Endothelial cell of umbilical vein (primary cell): ENCODE measurements at places on chromosomes 1 and 21.

DNA sequence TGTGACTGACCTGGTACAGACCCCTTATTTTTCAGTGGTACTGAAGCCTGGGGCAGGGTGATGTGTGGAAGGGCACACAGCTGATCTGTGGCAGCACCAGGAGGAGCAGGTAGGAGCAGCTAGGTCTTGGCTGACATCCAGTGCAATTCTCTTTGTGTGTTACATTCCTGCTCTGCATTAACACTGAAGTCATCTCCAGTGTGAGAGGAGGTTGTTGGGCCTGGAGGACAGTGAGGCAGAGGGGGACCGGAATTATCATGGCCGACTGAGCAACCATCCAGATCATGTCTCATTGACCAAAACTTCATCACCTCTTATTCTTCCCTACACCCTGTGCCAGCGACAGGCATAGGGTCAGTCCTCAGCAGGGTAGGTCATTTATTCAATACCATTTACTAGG lies 1.5 kb downstream of the SLAMF8 start:
- no peaks in the 10 kb centered on the region for H3K36me3 ChIP-seq
- H3K27me3 ChIP-seq: peaks cover 9% of the 10 kb centered on the region
- DNase-seq: no peak
- H3K27ac ChIP-seq: no peak overlapping the region
- no peaks in the 10 kb centered on the region for H3K4me1 ChIP-seq
- H3K4me3 ChIP-seq: no peak overlapping the region

GRCh38 chr1:228770779-228771223 lies 35.5 kb downstream of the RHOU start:
- no peaks in the 10 kb centered on the region for H3K27me3 ChIP-seq
- H3K4me3 ChIP-seq: no peak overlapping the region
- DNase-seq: no peak
- H3K36me3 ChIP-seq: no peaks in the 10 kb centered on the region

DNA sequence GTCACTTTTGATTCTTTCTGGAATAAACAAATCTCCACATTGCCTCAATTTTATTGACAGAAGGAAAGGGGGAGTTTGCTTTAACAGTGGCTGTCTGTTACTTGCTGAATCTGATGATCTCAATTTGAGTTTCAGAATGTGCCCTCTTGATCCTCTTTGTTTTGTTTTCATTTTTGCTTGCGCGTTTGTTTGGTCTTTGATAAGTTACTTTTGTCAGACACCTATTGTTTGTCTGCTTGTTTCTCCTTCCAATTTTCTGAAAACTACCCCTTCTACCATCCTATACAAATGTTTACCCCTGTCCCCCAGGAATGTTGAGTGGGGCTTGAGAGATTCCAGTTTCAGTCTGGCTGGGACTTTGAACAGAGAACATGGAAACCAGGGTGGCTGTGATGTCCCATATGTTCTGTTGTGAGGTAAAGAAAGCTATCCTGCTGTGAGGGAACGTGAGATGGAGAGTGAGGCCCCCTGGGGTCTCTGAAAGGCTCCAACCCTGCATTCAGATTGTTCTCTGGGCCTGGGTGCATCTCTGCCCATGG lies 11.8 kb upstream of the XCL2 start:
- no peak for DNase-seq
- H3K4me3 ChIP-seq: no peak overlapping the region
- no peak overlapping the region for H3K27ac ChIP-seq
- H3K36me3 ChIP-seq: no peaks in the 10 kb centered on the region

DNA sequence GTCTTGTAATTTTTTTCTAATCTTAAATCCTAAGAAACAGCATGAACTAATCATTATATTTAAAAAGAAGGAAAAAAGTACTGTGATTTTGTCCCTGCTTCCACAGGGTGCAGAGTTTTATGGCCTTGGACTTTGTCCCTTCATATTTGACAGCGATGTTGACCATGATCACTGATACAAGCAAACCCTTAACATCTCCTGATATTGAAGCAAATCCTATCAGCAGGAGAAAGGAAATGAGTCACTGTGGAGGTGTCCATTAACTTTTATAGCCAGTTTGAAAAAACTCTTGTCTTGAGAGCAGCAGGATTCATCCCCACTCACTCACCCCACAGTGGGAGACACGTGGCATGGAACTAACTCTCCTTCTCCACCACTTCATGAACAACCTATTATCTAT lies 5.1 kb upstream of the REG4 start:
- H3K36me3 ChIP-seq: no peaks in the 10 kb centered on the region
- no peak overlapping the region for H3K27ac ChIP-seq
- peaks cover 32% of the 10 kb centered on the region for H3K27me3 ChIP-seq
- H3K4me3 ChIP-seq: no peak overlapping the region
- DNase-seq: peak; percentile 3

- H3K4me3 ChIP-seq: no peak overlapping the region
- H3K27me3 ChIP-seq: no peaks in the 10 kb centered on the region
- H3K4me1 ChIP-seq: no peaks in the 10 kb centered on the region
- no peaks in the 10 kb centered on the region for H3K36me3 ChIP-seq
- DNase-seq: no peak
Measured at GRCh38 chr1:227939791-227940771, 7.7 kb downstream of the WNT9A start.

DNA sequence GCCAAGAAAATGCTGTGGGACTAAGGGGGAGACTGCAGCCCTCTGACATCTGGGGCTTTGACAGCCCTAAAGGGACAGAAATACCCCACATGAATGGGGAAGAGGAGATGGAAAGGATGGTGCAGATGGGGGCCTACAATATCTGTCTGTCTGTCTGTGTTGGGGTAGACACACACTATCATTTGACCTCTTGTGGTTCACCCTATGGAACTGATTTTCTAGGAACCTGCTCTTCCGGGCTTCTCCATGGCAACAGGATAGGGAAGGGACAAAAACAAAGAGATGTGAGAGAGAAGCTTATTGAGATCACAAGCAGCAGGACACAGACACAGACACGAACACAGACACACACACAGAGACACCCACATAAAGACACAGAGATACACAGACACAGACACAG lies 17.1 kb downstream of the KIF21B start:
- H3K27me3 ChIP-seq: no peaks in the 10 kb centered on the region
- no peaks in the 10 kb centered on the region for H3K36me3 ChIP-seq
- no peak for DNase-seq
- no peak overlapping the region for H3K4me3 ChIP-seq
- H3K4me1 ChIP-seq: peaks cover 4% of the 10 kb centered on the region

- H3K27me3 ChIP-seq: no peaks in the 10 kb centered on the region
- no peaks in the 10 kb centered on the region for H3K4me1 ChIP-seq
- H3K4me3 ChIP-seq: no peak overlapping the region
- H3K27ac ChIP-seq: no peak overlapping the region
Measured at GRCh38 chr1:157596384-157596783, 1.5 kb downstream of the FCRL4 start.

GRCh38 chr1:228417061-228417460 lies 400 bp upstream of the TRIM17 start:
- H3K27ac ChIP-seq: no peak overlapping the region
- no peaks in the 10 kb centered on the region for H3K36me3 ChIP-seq
- H3K4me3 ChIP-seq: no peak overlapping the region
- DNase-seq: no peak
- peaks cover 34% of the 10 kb centered on the region for H3K27me3 ChIP-seq

DNA sequence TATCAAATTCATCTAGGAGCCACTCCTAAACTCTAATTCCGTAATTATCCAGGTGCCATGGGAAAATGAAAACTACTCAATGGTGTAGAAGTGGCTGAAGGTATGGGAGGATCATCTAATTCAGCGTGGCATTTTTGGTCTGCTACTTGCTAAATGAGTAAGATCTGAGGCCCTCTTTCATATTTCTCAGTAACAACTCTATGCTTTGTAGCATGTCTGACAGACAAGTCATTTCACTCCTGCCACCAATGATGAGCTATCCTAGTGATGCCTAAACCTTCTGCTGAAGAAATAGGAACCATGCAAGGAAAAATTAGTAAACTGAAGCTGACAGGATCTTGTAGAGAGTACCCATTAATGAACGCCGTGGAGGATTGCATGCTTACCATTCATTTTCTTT lies 145.3 kb downstream of the NTNG1 start:
- no peaks in the 10 kb centered on the region for H3K36me3 ChIP-seq
- H3K27me3 ChIP-seq: no peaks in the 10 kb centered on the region
- no peak overlapping the region for H3K27ac ChIP-seq
- DNase-seq: no peak
- H3K4me1 ChIP-seq: no peaks in the 10 kb centered on the region
- no peak overlapping the region for H3K4me3 ChIP-seq

DNA sequence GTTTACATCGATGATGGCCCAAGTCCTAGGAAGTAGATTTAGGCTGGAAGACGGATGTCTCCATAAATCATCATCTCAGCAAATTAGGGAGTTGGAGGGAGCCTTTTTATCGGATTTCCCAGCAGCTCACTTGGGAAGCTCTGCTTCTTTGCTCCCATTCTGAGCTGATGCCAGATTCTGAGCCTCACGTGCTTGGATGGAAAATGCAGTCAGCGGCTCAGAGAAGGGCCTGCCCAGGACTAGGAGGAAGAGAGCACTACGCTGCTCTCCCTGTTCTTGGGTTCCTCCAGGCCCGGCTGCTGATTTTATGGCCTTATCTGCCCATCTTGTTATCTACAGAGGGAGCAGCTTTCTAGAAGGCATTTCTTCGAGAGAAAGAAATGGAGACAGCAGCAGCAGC lies 42.0 kb downstream of the UBIAD1 start:
- no peaks in the 10 kb centered on the region for H3K4me1 ChIP-seq
- H3K36me3 ChIP-seq: no peaks in the 10 kb centered on the region
- peaks cover 2% of the 10 kb centered on the region for H3K27me3 ChIP-seq

DNA sequence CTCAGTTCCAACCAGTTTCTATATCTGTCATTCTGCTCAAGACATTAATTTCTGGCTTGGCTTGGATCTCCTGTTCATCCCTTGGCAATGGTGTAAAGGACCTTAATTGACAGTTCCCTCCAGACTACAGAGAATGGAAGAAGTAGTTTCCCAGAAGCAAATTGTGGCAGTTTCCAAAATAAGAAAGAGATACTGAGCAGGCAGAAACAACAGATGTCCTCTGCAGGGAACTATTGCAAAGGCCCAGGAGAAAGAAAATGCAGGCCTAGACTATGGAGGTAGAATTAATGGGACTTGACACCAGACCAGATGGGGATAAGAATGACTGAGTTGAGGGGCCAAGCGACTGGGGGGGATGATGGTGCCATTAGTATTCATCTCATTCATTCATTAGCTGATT lies 6.1 kb upstream of the AK2 start:
- no peaks in the 10 kb centered on the region for H3K27me3 ChIP-seq
- no peak overlapping the region for H3K27ac ChIP-seq
- DNase-seq: no peak
- no peak overlapping the region for H3K4me3 ChIP-seq

DNA sequence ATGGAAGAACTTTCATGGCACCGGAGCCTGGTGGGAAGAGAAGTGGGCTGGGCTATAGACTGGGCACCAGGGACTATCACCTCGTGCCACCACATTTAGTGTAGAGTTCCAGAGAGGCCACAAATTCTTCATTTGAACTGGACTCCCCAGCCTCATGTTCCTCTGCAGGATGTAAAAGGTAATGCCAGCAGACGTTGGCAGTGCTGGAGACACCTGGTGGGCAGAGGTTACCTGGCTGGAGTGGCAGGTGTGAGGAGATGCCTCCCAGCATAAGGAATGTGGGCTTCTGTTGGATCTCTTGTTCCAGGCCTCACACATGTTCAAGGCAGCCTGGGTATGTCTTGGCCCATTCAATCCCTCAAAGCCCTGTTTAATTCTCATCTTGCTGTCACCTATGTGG lies 35.2 kb downstream of the TEX35 start:
- no peaks in the 10 kb centered on the region for H3K36me3 ChIP-seq
- peaks cover 4% of the 10 kb centered on the region for H3K4me1 ChIP-seq
- no peak overlapping the region for H3K27ac ChIP-seq
- no peaks in the 10 kb centered on the region for H3K27me3 ChIP-seq
- no peak for DNase-seq

GRCh38 chr21:14814991-14815390 lies 249.8 kb downstream of the NRIP1 start:
- H3K27ac ChIP-seq: no peak overlapping the region
- H3K4me3 ChIP-seq: no peak overlapping the region
- H3K36me3 ChIP-seq: no peaks in the 10 kb centered on the region
- H3K27me3 ChIP-seq: no peaks in the 10 kb centered on the region
- no peaks in the 10 kb centered on the region for H3K4me1 ChIP-seq

DNA sequence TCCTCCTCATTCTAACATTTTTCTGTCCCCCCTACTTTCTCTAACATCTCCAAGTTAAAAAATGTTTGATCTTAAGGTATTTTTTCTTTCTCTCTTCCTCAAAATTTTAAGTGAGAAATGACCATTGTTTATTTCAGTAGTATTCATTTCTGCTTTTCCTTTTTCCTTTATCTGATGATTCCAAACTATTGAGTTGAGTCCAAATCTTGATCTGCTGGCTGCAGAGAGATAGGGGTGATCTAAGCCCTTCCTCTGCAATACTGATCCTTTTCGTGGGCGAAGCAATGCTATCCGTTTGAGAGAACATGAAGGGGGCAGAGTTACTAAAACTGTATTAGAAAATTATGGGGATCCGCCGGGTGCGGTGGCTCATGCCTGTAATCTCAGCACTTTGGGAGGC lies 516 bp upstream of the NMNAT2 start:
- no peak overlapping the region for H3K4me3 ChIP-seq
- H3K27me3 ChIP-seq: peaks cover 50% of the 10 kb centered on the region
- H3K27ac ChIP-seq: no peak overlapping the region
- H3K36me3 ChIP-seq: no peaks in the 10 kb centered on the region
- H3K4me1 ChIP-seq: peaks cover 3% of the 10 kb centered on the region

DNA sequence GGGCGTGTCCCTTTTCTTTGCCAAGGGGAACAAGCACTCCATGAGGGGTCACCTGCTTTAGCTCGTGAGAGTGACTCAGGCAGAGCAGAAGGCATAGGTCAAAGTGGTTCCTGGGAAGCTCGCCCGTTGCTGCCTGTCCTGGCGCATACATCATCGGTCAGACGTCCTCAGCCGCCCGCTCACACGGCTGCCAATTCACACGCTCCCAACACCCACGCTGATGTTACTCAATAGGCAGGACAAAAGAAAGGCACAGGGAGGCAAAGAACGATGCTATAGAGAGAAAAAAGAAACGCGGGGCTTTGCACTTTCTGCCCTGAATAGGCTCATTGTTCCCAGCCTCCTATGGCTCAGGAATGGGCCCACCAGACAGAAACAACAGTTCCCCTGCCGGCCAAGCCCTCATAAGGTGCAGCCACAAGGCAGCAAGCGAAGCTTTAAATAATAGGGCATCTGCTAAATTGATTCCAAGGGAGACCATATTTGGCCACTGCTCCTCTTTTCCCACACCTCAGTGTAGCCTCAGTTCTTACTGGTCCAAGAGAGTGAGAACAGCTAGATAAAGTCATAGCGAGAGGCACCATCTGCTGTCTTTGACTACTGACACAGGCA lies 38.7 kb downstream of the VTCN1 start:
- no peak for DNase-seq
- H3K4me3 ChIP-seq: no peak overlapping the region
- H3K36me3 ChIP-seq: no peaks in the 10 kb centered on the region
- no peak overlapping the region for H3K27ac ChIP-seq
- H3K4me1 ChIP-seq: no peaks in the 10 kb centered on the region
